MM.1S (cell line): ENCODE measurements at places on chromosomes 3 and 15.

DNA sequence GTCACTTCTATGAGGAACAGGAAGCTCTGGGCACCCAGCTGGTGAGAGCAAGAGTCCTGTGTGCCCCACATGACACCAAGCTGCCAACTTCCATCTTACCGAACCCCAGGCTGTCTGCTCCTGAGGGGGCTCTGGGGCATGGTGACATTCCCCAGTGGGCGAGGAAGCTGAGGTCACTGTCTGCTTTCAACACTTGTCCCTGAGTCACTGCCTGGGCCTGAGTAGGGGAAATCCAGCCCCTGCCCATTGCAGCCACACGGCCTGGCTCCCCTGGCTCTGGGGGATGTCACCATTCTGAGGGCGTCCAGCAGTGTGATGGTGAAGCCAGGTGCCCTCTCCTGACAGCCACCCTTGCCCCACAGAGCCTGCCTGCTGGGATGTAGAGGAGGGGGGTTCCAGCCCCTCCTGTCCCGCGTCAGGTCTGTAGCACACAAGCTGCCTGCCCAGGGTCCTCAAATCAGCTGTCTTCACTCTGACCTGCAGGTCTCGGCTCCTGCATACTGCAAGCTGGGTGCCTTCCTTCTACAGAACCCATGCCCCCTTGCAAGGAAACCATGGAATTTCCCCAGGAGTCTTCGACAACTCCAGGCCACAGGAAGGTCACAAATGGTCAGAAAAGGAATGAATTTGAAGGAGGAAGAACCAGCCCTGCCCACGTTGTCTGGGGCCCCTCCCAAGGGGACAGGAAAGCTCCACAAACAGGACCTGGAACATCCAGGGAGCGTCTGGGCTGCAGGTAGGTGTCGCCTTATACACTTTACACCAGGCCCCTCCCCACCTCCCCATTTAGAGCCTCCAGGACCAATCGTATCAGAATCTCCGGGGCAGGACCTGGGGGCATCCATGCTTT lies 69.9 kb upstream of the GATM start:
- no peak overlapping the region for H3K27ac ChIP-seq
- peaks cover 6% of the 10 kb centered on the region; the same call in 1 of the 2 replicates for H3K4me1 ChIP-seq
- DNase-seq: no peak

DNA sequence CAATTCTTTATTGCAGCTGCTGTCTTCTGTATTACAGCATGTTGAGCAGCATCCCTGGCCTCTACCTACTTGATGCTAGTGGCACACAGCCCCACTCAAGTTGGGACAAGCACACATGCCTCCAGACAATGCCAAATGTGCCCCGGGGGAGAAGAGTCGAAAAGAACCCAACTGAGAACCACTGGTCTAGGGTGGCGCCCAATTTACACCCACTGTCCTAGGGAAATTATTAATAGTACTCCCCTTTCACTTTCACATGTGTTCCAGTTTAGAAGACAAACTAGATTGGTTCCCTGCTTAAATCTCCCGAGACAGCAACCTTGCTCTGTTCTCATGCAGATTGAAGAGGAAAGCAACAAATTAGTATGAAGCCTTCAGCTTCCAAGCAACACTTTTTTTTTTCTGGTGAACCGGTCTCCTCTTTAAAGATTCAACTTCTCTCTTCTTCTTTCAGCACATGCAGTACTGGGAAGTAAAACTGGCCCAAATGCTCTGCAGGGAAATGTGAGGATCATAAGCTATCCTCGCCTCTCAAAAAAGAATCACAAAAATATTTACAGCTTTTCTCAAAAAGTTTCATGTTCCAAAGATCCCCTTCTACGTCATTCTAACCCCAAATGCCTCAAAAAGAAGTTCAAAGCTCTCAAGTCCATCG lies 823.9 kb upstream of the CFAP20DC start:
- H3K36me3 ChIP-seq: no peaks in the 10 kb centered on the region
- 0 out of 2 replicates have a peak, but pooled peaks cover 3% of the 10 kb centered on the region for H3K4me1 ChIP-seq
- H3K4me3 ChIP-seq: no peak overlapping the region
- DNase-seq: no peak
- H3K27me3 ChIP-seq: no peaks in the 10 kb centered on the region

DNA sequence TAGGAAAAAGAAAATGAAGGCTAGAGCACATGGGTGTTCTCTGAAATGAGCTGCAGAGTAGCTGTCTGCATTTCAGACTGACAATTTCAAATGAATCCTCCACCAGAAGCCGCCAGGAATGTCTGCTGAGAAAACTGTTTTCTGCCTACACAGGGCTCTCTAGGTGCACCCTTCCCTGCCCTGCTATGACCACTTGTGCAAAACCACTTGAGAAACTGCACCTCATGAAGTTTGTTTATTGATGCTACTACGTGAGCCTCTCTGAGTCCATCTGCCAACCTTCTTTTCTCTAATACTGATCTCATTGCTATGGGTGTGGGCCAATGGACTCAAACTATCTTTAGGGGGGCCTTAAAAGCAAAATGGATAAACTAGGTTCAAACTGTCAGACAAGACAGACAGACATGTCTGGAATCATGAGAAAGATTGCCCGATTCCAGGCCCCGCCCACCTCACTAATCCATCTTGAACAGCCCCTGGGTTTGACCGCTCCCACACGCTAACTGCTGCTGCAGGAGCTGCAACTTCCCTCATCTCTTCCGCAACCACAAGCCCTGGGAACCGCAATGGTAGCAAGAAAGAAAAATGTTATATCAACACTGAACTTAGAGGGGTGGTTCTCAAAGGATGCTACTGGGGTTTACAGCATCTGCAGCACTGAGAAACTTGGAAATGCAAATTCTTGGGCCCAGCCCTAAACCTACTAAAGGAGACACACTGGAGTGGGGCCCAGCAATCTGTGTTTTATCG lies 9.0 kb upstream of the CD47 start:
- H3K36me3 ChIP-seq: no peaks in the 10 kb centered on the region
- peak overlapping the region; percentile 69; the same call in 1 of the 2 replicates for H3K27ac ChIP-seq
- no peak overlapping the region for H3K4me3 ChIP-seq
- H3K4me1 ChIP-seq: peaks cover 36% of the 10 kb centered on the region
- no peaks in the 10 kb centered on the region for H3K27me3 ChIP-seq
- DNase-seq: no peak

DNA sequence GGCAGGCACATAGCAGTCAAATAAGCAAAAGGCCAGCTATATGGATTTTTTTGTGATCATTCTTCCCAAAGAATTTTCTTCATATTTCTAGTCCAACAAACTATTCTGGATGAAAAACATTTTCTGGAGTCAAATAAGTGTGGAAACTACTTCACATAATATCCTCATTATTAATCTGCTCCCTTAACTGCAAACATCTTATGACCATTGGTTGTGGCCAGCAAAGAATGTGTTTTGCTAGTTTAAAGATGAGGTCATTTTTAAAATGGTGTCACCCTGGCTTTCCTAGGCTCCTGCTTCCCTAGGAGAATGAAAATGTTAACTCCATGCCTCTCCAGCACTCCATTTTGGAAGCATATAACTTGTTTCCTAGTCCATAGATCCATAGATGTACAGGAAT lies 118.8 kb downstream of the SST start:
- no peaks in the 10 kb centered on the region for H3K36me3 ChIP-seq
- H3K4me3 ChIP-seq: no peak overlapping the region
- no peaks in the 10 kb centered on the region for H3K4me1 ChIP-seq
- no peaks in the 10 kb centered on the region for H3K27me3 ChIP-seq
- no peak overlapping the region for H3K27ac ChIP-seq

DNA sequence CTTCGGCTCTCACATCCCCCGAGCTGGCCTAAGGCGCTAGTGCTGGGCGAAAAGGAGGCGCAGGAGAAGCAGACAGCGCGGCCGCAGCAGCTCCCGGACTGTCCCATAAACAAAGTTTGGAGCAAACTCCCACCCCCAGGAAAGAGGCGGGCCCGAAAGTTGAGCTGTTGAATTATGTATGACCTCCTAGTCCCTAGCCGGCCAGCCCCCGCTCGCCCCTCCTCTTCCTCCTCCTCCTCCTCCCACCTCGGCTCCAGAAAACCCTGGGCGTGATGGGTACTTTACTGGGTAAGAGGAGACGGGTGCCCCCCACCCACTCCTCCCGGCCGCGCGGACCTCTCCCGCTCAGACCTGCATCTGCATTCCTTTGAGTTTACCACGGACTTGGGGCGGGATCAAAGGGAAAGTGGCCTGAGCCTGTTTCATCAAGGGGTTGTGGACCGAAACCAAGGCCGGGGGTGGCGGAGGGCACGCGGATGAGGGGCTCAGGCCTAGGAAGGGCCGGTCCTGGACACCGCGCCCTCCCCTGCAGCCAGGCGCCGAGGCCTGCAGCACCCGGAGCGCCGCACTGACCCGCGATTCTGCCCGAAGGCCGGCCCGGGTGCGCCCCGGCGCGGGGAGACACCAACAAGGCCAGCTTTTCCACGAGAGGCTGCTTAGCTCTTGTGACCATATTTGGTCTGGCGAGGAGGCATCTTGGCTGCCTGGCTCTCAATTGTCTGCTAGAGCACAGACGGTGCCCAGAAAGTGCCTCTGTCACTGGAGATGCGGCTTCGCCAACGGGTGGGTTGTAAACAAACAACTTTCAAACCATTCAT lies at the start of gene WWTR1:
TSS of gene WWTR1 (minus strand) at position 100 of the 818 bp plus-strand sequence. CDS start 719 bp downstream, outside the sequence.
- H3K36me3 ChIP-seq: no peaks in the 10 kb centered on the region
- peak within 1 kb of the TSS; percentile 87 for H3K4me3 ChIP-seq
- DNase-seq: peak; percentile 83
- H3K27me3 ChIP-seq: no peaks in the 10 kb centered on the region

DNA sequence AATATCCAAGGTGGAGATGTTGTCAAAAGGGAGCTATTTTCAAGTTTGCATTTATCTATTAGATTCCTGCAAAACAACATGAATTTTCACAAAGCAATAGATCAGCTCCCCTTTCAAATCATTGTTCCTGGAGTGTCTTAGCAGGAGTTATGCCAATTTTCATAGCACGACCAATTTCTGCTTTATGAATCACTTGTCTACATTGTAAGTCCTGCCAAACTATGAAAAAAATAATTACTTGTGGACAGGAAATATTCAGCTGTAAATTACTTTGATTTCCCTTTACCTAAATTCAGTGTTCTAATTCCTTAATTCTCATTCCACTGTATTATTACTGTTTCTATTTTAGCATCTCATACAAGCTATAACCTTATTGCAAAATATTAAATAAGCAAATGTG lies 1289.6 kb downstream of the NSUN3 start:
- H3K4me3 ChIP-seq: no peak overlapping the region
- no peak for DNase-seq
- no peaks in the 10 kb centered on the region for H3K36me3 ChIP-seq
- H3K4me1 ChIP-seq: peaks cover 69% of the 10 kb centered on the region

DNA sequence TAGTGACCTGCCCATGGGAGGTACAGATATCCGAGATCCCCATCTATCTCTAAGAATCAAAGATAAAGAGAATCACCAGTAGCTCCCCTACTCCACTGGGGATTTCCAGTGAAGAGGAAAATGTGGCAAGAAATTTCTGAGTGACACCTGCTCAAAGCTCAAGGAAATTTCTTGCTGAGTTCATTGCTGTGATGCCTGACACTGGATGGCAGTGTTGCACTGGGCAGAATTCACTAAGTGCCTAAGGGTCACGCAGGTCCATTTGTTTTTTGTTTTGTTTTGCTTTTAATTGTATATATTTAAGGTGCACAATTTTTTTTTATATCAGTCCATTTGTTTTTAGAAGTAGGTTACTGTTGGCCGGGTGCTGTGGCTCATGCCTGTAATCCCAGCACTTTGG lies 109.5 kb upstream of the KCNAB1 start:
- H3K27me3 ChIP-seq: no peaks in the 10 kb centered on the region
- H3K27ac ChIP-seq: no peak overlapping the region
- no peaks in the 10 kb centered on the region for H3K4me1 ChIP-seq
- H3K4me3 ChIP-seq: no peak overlapping the region
- DNase-seq: peak; percentile 68
- no peaks in the 10 kb centered on the region for H3K36me3 ChIP-seq

DNA sequence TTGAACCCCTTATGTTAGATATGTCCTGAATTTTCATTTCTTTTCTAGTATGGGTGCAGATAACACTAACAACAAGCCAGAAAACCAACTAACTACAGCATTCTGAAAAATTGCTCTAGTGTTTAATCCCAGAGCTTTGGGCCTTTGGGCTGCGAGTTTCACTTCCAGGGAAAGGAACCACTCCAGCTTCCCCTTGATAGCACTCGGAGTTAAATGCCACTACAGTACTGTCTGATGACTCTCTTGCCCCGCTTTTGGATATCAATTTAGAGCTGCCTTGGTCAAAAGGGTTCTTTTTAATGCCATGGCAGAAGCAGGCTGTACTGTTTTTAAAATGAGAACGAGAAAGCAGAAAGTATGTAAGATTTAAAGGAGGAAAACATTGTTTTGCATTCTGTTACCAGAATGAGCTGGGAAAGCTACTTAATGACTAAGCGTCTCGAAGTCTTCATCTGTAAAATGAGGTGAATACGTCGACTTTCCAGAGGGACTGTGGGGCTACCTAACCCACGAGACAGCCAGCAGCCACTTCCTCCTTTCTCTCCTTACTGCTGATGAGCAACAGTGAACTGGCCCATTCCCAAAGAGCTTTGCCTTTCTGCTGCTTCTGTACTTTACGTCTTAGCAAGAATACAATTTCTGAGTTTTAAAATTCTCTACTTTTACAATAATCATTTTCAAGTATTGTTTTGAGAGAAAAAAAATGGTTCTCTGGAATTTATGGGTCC lies 299.3 kb upstream of the LYSMD4 start:
- no peaks in the 10 kb centered on the region for H3K36me3 ChIP-seq
- H3K4me3 ChIP-seq: no peak overlapping the region
- DNase-seq: no peak
- H3K27ac ChIP-seq: no peak overlapping the region
- H3K27me3 ChIP-seq: no peaks in the 10 kb centered on the region

- no peaks in the 10 kb centered on the region for H3K27me3 ChIP-seq
- no peak for DNase-seq
- H3K27ac ChIP-seq: no peak overlapping the region
Measured at GRCh38 chr3:30297112-30297511, 309.3 kb upstream of the TGFBR2 start.

- H3K4me3 ChIP-seq: no peak overlapping the region
- H3K4me1 ChIP-seq: peaks cover 21% of the 10 kb centered on the region
- no peak for DNase-seq
Measured at GRCh38 chr3:69108811-69109210, 13.6 kb downstream of the LMOD3 start.

DNA sequence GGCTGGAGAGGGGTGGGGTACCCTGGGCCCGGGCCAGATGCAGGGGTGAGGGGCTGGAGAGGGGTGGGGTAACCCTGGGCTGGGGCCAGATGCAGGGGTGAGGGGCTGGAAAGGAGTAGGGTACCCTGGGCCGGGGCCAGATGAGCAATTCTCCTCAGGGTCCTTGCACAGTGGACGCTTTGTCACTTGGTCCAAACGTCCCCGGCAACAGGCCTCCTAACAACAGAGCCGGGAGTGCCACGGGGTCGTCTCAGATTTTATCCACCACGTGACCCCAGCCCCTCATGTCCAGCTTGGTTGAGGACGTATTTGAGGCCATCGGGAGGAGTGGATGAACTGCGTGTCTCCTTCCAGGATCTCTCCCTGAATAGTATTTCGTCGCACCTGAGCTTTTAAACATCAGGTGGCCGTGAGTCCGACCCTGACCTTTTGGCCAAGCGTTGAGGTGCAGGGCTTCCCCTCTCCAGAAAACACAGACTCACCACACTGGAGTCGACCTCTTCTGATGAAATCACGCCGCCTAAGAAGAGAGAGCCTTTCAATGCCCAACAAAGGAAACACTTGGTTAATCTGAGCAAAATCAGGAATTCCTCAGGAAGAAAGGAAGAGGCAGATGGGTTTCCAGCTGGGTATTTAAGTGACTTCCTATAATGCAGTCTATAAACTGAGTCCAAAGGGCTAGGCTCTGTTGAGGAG lies 12.8 kb upstream of the LRRC15 start:
- no peaks in the 10 kb centered on the region for H3K36me3 ChIP-seq
- H3K4me3 ChIP-seq: no peak overlapping the region
- peaks cover 45% of the 10 kb centered on the region for H3K27me3 ChIP-seq
- DNase-seq: no peak
- H3K4me1 ChIP-seq: no peaks in the 10 kb centered on the region

GRCh38 chr3:144502402-144502801 lies 530.8 kb downstream of the DIPK2A start:
- H3K27me3 ChIP-seq: no peaks in the 10 kb centered on the region
- H3K36me3 ChIP-seq: no peaks in the 10 kb centered on the region
- H3K27ac ChIP-seq: no peak overlapping the region
- no peak overlapping the region for H3K4me3 ChIP-seq
- H3K4me1 ChIP-seq: no peaks in the 10 kb centered on the region
